ENCODE measurements at places on chromosomes 1 and 21.
A peak's percentile ranks its signal among the peaks of the same experiment; 100 is the strongest.

DNA sequence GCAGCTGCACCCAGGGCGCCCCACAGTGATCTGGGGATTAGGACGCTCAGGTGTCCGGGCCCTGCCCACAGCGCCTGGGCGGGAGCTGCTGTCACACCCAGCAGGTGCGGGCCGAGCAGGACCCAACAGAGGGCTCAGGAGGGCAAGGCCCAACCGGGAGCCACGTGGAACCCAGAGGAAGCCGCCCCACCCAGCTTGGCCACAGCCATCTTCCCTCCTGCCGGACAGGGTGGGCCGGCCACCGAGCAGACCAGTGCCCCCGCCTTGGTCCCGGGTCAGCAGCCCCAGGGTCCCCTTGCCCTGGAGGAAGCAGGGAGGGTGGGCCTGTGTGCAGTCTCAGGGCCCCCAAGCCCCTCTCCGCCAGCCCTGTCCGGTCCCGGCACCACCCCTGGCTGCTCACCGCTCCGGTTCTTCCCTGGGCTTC lies 6.3 kb upstream of the TTLL10 start:
- no peak for DNase-seq

GRCh38 chr1:54500107-54500431 lies 48.0 kb upstream of the ACOT11 start:
- DNase-seq: no peak

DNA sequence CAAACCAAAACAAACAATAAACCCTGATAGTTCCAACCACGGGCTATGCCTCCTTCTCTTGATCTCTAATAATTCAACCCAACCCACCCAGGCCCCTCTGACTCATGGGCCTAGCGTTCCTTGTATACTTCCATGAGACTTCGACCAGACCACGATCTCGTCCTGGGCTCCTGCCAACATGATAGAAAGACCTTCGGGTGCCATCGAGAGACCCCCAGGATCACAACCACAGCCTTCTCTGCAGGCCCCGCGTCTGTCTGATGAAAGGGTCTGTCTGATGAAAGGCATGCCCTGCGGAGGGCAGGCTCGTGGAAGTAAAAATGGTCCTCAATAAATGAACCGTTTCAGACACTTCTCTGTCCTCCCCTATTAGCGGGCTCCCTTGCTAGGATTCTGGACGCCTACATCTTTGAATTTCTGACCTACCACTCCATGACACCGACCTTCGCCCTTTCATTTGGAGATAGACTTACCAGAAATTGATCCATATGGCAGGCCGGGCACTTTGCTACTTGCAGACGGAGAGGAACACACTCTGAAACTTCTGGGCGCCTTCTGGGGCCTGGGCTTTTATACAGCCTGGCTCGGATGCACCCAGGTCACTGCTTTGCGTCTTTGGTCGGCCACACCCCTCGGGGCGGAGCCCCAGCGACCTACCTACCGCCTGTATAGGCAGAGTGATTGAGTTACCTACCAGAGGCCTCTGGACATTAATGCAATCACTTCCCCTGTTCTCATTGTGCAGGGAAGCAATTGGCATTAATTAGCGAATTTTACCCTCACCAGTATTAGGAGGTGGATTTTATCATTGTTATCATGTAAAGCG lies 5.3 kb upstream of the KLF18 start:
- no peak for DNase-seq

DNA sequence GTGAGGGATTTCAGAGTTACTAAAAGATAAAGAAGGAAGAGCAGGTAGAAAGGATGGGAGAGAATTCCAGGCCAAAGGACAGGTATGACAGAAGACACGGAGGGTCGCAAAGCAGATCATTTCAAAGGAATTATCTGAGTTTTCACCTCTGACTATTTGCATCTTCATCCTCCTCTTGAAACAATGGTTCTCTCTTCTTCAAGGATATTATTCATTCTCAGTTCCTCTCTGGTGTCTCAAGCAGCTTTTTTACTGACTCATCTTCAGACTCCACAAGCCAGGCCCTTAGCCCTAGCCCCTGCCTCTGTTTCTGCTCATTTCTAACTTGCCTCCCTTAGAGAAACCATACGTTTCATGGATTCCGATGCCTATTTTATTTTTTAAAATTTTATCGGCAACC lies 15.0 kb downstream of the DDX59 start:
- DNase-seq: no peak

GRCh38 chr1:99669821-99670220 lies 23.9 kb downstream of the PALMD start:
- DNase-seq: no peak

- DNase-seq: peak; percentile 51
Measured at GRCh38 chr21:26041431-26042180, 129.0 kb downstream of the APP start.

- DNase-seq: peak; percentile 32
Measured at GRCh38 chr1:77538956-77539518, 143.4 kb downstream of the ZZZ3 start.

DNA sequence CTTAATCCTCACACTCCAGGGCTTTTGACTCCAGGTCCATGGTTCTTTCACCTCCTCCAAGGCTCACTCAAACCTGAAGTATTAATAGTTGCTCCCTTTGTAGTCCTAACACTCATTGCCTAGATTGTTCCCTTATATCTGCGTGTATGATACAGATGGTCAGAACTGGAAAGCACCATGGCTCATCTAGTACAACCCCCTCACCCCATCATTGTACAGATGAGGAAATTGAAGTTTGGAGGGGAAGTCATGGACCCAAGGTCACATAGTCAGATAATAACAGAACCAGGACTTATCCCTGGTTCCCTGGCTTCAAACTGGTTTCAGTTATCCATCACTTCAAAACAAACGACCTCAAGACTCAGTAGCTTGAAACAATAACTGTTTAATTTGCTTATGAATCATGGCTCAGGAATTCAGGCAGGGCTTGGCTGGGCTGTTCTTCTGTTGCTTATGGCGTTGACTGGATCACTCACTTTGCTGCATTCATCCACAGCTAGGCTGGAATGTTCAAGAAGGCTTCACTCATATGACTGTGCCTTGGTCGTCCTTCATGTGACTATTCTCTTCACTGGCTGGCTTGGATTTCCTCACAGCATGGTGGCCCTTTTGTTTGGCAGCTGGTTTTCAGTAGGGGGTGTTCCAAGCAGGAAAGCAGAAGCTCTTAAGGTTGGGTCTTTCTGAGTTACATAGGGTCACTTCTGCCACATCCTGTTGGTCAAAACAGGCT lies 5.0 kb downstream of the NOS1AP start:
- DNase-seq: no peak

DNA sequence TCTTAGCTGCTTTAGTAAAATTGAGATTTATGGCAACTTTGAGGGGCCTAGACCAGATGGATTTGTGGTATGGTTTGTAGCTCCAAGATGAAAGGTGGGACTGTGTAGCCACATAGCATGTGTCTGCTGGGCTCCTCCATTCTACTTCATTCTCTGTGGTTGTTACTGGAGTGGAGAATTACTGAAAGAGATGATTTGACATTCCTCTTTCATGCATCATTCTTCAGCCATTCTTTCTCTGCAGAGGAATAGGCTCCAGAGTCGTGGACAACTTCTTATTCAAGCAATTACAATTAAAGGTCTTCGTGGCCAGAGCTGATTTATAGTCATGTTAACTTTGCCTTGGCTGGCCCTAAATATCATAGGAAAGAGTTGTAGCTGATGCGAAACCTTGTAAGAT lies 328.9 kb downstream of the PAPPA2 start:
- no peak for DNase-seq

DNA sequence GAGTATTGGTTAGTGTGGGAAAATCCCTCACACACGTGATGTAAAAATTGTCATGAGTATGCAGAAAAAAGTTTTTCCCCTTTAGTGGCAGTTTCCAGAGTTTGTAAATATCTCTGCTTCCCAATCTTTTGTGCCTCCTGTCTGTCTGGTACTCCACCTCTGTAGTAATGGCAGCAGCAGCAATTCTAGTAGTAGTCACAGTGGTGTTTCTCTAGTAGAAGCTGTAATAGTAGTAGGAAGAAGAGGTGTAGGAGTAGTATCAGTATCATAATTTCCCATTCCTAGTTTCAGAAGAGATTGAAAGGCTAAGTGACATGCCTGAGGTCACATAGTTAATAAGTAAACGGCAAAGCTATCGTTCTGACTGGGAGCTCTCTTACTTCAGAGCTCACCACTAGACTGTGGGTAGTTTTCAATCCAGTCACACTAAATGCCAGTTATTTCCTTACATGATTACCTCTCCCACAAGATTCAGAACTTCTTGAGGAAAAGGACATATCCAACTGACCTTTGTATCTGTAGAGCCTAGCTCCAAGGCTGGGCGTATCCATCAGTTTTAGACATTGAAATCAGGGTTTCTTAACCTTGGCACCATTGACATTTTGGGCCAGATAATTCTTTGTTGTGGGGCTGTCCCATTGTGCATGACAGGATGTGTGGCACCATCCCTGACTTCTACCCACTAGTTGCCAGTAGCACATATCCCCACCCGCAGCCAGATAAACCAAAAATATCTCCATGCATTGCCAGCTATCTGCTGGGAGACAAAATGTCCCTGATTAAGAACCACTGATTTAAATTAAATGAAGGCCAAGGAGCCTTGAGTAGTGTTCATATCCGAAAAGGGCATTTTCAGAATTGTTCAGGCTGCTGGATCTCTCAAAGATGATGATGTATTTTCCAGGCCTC lies 135.9 kb downstream of the FGGY start:
- no peak for DNase-seq

GRCh38 chr1:2642131-2642559 lies 9.3 kb upstream of the MMEL1 start:
- DNase-seq: no peak

- no peak for DNase-seq
Measured at GRCh38 chr1:112284796-112285195, 111.2 kb upstream of the CTTNBP2NL start.

- DNase-seq: no peak
Measured at GRCh38 chr1:145985502-145986439, 10.6 kb downstream of the TXNIP start.

DNA sequence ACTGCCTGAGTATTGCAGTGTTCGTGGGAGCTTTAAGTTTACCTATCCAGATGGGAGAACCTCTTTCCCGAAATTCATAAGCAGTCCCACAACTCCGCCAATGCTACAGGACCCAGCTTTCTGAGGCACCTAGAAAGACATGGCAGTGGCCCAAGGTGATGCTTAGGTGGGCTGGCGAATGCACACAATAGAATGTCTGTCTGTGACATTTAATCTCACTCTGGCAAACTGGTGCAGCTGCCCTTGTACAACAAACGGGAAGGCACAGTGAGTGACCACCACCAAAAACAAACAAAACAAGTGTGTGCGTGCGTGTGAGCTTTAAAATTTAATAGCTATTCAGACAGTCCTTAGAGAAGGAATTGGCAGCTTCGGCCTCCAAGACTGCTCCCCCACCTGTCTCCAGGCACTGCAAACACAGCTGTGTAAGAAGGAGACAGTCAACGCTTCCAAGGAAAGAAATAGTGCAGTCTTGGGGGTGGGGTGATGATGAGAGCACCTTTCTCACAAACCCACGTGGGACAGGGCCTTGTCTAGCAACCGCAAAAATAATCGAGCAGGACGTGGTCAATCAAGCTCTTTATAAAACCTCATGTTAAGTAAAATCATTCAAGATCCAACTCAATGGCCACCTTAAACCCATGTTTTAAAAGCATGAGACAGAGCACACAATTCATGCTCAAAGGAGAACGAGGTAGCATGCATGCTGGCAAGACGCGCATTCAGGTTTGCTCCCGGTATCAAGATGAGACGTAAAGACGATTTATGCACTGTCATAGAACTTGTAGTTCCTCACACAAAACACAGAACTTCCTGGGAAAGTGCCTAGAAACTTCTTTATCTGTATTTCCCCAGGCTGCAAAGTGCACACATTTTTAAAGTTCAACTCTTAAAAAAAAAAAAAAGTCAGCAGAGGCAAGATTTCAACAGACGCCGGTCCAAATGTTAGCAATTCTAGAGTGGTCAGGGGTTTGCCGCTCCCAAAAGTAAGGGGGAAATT lies 84.1 kb downstream of the TM2D1 start:
- no peak for DNase-seq

GRCh38 chr1:201537891-201538611 lies 876 bp upstream of the NAV1 start:
- no peak for DNase-seq

DNA sequence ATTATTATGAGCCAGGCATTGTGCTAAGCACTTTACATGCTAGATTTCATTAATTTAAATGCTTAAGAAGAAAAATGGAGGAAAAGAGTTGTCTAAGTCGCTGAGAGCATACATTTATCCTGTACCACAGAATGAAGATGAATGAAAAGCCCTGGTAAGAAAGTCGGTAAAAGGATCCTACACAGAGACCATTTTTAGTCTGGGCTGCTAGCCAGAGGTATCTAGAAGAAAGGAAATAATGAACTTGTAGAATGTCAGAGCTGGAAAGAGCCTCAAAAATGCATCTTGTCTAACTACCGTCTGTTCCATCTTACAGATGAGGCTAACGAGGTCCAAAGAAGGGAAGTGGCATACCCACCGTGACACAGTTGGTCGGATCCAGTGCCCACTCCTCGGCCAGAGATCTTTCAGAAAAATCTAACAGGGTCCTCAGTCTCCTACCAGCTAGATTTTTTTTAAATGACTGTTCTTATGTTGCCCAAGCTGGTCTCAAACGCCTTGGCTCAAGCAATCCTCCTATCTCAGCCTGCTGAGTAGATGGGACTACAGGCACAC lies 12.2 kb upstream of the TNR start:
- no peak for DNase-seq

DNA sequence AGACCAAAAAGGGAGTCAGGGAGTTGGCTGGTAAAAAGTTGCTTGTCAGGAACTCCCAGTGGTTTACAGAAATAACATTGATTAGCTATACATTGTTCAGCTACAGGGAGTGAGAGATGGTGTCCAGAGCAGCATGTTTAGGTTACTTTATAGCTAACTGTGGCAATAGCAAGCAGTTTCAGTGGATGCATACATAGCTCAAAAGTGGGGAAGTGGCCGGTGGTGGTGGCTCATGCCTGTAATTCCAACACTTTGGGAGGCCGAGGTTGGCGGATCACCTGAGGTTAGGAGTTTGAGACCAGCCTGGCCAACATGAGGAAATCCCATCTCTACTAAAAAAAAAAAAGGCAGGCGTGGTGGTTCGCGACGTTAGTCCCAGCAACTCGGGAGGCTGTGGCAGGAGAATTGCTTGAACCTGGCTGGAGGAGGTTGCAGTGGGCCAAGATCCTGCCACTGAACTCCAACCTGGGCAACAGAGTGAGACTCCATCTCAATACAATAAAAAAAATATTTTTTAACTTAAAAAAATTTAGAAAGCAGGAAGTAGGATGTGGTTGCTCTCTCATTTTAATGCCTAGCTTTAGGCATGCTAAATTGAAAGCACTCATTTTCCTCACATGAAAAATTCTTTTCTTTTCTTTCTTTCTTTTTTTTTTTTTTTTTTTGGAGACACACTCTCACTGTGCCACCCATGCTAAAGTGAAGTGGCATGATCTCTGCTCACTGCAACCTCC lies 109.7 kb downstream of the PPIAL4G start:
- DNase-seq: no peak
